Naive thymus-derived CD8-positive, alpha-beta T cell (primary cell): ENCODE measurements at places on chromosomes 6 and 20.

GRCh38 chr20:46087161-46087560, 2.6 kb downstream of the NCOA5 start:
- peaks cover 73% of the 10 kb centered on the region for H3K4me1 ChIP-seq
- H3K27ac ChIP-seq = no peak overlapping the region
- H3K4me3 ChIP-seq = peak overlapping the region; percentile 58

DNA sequence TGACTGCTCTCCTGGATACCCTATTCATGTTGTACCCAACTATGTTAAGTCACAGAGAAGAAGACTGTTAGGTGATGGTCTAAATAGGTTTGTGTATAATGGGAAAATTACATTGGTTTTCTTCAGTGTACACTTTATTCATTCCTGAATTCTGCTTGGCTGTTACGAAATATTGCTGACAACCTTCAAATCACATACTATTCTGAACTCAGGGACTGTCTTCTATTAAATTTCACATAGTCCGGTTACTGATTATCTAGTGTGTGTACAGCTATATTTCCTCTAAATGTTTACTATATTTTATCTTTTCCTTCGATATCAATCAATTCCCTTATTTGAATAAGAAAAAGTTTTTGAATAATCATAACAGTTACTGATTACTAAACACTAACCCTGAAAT, 1090.3 kb upstream of the CITED2 start:
- H3K36me3 ChIP-seq = no peaks in the 10 kb centered on the region
- peaks cover 7% of the 10 kb centered on the region for H3K27me3 ChIP-seq
- no peak overlapping the region for H3K4me3 ChIP-seq
- DNase-seq = no peak
- H3K27ac ChIP-seq = no peak overlapping the region

GRCh38 chr6:166728884-166729530, 102.0 kb upstream of the RPS6KA2 start:
- peaks cover 16% of the 10 kb centered on the region for H3K4me1 ChIP-seq
- H3K27ac ChIP-seq = peak overlapping the region; percentile 23
- no peaks in the 10 kb centered on the region for H3K27me3 ChIP-seq
- no peak overlapping the region for H3K4me3 ChIP-seq

- no peaks in the 10 kb centered on the region for H3K36me3 ChIP-seq
- H3K4me1 ChIP-seq = no peaks in the 10 kb centered on the region
- H3K4me3 ChIP-seq = no peak overlapping the region
- H3K27ac ChIP-seq = no peak overlapping the region
Measured at GRCh38 chr6:9647599-9647998, 767.3 kb downstream of the TFAP2A start.

GRCh38 chr6:142189057-142189456, 42.0 kb downstream of the VTA1 start:
- H3K4me3 ChIP-seq = no peak overlapping the region
- H3K27me3 ChIP-seq = no peaks in the 10 kb centered on the region
- H3K36me3 ChIP-seq = no peaks in the 10 kb centered on the region
- H3K4me1 ChIP-seq = peaks cover 12% of the 10 kb centered on the region
- no peak overlapping the region for H3K27ac ChIP-seq
- DNase-seq = no peak

DNA sequence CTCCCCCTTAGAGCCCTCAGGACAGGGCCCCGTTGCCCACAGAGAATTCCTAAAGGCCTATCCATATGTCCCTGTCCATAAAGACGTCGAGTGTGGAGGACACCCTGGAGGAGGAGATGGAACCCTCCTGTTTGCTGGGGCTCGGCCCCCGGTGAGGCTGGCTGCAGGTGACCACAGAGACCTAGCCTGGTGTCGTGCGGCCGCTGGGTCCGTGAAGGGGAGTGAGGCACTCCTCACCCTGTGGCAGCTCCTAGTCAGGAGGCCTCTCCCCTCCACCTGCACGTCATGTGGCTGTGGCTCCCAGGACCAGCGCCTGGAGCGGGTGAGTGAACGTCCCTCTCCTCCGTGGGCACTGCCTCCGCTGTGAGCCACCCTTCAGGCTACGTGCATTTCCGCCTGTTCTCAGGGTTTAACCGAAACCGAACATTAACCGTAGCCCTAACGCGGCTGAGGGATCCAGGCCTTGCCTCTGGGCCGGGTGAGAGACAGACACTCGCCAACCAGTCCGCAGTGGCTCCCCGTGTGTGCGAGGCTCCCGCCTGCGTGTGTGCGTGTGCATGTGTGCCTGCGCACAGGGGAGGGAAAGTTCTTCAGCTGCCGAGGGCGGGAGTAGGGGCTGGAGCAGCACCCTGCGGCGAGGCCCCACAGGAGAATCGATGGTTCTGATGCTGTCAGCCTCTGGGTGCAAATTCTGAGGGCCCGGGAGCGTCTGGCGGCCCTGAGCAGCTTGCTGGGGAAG, 5.9 kb upstream of the TCEA2 start:
- no peaks in the 10 kb centered on the region for H3K36me3 ChIP-seq
- peak overlapping the region; percentile 62 for H3K4me3 ChIP-seq
- no peak overlapping the region for H3K27ac ChIP-seq
- no peaks in the 10 kb centered on the region for H3K27me3 ChIP-seq
- no peak for DNase-seq

DNA sequence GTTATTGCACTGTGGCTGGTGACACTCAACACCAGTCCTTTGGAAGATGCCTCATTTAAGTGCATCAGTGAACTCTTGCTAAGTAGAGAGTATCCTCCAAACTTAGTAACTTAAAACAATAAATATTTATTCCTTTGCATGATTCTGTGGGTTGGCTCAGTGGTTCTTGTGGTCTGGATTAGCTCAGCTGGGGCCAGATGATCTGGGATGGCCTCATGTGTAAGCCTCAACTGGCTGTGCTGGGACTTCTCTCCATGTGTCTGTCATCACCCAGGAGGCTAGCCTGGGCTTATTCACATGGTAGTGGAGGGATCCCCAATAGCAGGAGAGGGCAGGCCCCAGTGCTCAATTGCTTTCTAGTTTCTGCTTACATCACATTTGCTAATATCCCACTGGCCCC, 8.3 kb downstream of the LRRN4 start:
- no peak overlapping the region for H3K27ac ChIP-seq
- no peaks in the 10 kb centered on the region for H3K27me3 ChIP-seq
- H3K4me1 ChIP-seq = peaks cover 3% of the 10 kb centered on the region
- H3K36me3 ChIP-seq = peaks cover 6% of the 10 kb centered on the region
- no peak for DNase-seq
- no peak overlapping the region for H3K4me3 ChIP-seq

DNA sequence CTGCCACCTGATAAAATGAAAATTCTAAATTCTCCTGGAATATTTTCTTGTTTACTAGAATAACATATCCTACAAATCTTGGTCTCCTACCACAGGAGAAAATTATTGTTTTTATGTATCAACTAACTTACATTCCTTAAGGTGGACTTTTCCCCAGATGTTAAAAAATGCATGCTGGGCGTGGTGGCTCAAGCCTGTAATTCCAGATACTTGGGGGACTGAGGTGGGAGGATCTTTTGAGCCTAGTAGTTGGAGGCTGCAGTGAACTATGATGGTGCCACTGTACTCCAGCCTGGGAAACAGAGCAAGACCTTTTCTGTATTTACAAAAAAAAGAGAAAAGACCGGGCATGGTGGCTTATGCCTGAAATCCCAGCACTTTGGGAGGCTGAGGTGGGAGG, 27.9 kb upstream of the TFAP2C start:
- H3K4me3 ChIP-seq = no peak overlapping the region
- no peak overlapping the region for H3K27ac ChIP-seq

- no peaks in the 10 kb centered on the region for H3K36me3 ChIP-seq
- no peaks in the 10 kb centered on the region for H3K4me1 ChIP-seq
- no peak for DNase-seq
- H3K27ac ChIP-seq = no peak overlapping the region
- no peak overlapping the region for H3K4me3 ChIP-seq
- peaks cover 6% of the 10 kb centered on the region for H3K27me3 ChIP-seq
Measured at GRCh38 chr6:113352831-113353230, 504.3 kb upstream of the MARCKS start.

DNA sequence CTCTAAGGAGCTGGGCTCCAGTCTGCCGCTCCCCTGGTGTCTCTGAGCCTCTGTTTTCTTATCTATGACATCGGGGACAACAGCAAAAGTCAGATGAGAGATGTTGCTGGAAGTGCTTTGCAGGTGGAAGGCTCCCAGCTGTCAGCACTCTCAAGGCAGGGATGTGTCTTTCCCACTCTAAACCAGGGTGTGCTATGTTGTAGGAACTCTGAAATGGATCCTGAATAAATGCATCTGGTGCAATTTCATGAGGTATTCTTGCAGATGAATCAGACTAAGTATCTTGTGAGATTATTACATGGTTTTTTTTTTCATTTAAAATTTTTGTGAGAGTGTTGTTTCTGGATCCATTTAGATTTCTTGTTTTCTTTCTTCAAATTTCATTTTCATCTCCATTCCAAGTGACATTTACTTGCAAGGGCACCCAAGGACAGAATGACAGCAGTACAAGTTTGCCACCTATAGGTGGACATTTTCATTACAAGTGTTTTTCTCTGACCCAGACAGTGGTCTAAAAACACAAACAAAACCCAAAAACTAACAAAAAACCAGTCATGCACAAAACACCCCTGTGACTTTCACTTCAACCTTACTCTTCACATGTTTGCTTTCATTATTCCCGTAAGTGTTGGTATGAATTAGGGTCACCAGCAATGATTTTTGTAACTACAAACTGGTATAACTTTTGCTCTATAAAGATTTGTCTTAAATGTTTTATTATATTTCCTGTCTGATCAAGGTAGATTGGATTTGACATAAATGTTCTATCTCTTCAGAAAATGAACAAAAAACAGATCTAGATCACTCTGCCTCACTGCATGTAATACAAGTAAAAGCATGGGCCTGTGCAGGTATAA, 14.7 kb upstream of the SIM1 start:
- no peaks in the 10 kb centered on the region for H3K36me3 ChIP-seq
- peaks cover 32% of the 10 kb centered on the region for H3K27me3 ChIP-seq
- H3K4me3 ChIP-seq = no peak overlapping the region
- H3K4me1 ChIP-seq = no peaks in the 10 kb centered on the region
- no peak for DNase-seq

DNA sequence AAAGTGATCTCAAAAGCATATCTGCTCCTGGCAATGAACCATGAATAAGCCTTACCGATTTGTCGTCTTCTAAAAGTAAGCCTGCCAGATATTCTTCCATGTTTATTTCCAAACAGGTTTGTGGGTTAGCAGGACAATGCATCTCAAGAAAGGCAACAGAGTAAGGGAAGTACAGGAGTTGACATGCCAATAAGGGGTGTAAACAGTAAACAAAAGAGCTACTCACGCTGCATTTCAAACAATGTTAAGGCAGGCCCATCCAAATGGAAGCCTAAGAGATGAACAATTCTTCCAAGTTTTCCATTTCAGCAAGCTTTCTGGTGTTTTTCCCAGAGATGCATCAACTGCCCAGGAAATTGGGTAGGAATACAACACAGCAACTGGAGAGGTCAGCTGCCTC, 27.8 kb upstream of the CRIP3 start:
- H3K27me3 ChIP-seq = no peaks in the 10 kb centered on the region
- peaks cover 10% of the 10 kb centered on the region for H3K4me1 ChIP-seq
- H3K27ac ChIP-seq = no peak overlapping the region

GRCh38 chr6:145368075-145368474, 367.2 kb downstream of the EPM2A start:
- H3K4me3 ChIP-seq = no peak overlapping the region
- peaks cover 2% of the 10 kb centered on the region for H3K4me1 ChIP-seq
- no peaks in the 10 kb centered on the region for H3K36me3 ChIP-seq
- no peaks in the 10 kb centered on the region for H3K27me3 ChIP-seq
- H3K27ac ChIP-seq = no peak overlapping the region

DNA sequence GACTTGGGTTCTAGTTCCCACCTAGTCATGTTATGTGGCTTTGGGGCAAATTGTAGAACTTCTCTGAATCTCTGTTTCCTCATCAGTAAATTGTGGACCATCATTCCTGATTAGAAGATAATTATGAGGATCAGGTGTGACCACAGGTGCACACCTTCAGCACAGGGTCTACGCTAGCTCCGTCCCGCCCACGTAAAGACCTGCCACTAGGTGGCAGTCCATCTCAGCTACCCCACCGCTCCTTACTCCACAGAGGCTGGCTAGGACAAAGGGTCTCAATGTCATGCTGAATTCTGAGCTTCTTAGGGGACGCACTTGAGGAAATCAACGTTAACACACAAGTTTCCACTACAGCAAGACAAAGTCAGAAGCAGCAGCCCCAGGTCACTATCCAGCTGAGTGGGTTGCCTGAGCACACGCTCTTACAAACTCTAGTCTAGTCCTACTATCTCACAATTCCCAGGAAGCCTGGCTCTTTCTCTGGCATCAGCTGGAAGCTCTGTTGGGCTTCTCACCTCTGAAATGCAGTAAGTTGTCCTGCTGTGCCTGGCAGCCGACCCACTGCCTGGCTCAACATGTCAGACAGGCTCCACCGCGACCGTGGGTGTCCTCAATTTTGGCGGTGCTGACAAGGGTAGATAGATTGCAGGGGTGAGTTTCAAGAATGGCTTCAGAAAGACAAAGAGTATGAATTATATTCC, 2.0 kb upstream of the PLCG1 start:
- no peaks in the 10 kb centered on the region for H3K27me3 ChIP-seq
- peak overlapping the region; percentile 93 for H3K4me3 ChIP-seq
- DNase-seq = peak; percentile 81
- peak overlapping the region; percentile 97 for H3K27ac ChIP-seq

DNA sequence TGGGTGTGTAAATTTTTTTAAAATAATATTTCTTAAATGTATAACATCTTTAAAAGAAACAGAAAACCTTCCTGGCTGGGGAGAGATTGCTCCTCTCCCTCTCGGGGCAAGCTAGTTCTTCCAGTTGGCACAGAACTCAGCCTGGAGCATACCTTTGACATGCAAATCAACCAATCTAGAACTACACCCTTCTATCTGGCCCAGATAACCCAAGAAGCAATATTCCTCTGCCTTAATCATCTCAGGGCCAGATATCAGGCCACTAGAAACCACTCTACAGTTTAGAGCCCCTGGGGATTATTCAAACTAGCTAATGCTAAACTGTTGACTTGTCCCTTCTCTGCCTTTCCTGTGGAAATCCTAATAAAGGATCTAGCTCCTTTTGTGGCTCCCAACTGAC, 33.9 kb downstream of the CYP39A1 start:
- no peaks in the 10 kb centered on the region for H3K36me3 ChIP-seq
- H3K4me3 ChIP-seq = no peak overlapping the region
- no peak for DNase-seq
- no peak overlapping the region for H3K27ac ChIP-seq

- H3K4me1 ChIP-seq = no peaks in the 10 kb centered on the region
- H3K36me3 ChIP-seq = peaks cover 9% of the 10 kb centered on the region
- H3K27me3 ChIP-seq = no peaks in the 10 kb centered on the region
- no peak overlapping the region for H3K4me3 ChIP-seq
- H3K27ac ChIP-seq = no peak overlapping the region
Measured at GRCh38 chr6:105302617-105303128, 100.2 kb downstream of the PREP start.
